ENCODE measurements at places on chromosomes 2 and 18.

- no peak for DNase-seq
These were observed 9.9 kb downstream of the ALPK2 start for GRCh38 chr18:58618822-58619595.

- DNase-seq = no peak
These were observed 873 bp downstream of the MTHFD2 start for GRCh38 chr2:74199275-74199701.

DNA sequence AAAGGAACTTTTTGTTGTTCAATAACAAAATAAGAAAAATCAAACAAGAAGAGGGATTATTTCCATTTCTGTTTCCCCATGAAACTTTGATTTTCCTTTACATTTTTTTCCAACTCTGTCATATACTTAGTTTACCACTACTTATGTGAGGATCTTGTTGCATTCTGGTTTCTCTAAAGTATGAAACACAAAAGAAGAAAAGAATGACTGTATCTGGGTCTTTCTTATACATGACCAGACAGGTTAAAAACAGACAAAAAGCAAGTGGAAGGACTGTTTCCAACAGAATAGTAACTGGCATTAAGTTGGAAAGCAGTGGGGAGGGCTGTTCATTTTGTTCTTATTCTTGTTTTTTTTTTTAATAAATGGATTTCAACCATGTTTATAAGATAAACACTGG is 1207.8 kb upstream of the FAM98A start:
- no peak for DNase-seq

- DNase-seq = no peak
These were observed 80.2 kb upstream of the ITGA4 start for GRCh38 chr2:181376999-181377398.

DNA sequence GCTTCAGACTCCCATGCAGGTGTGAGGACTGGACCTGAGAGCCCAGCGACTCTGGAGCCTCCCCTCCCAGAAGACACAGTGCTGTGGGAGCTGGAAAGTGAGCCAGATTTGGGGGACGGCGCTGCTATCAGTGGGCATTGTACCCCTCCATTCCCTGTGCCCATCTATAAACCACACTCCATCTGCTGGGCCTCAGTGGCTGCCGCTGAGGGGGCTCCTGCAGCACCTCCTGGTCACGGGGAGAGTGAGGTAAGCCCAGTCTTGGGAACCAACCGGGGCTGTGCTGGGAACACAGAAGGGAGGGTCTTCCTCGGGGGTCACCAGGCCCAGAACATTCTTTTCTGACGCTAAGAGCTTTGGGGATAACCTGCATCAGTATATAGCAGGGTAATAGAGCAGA is 9.5 kb downstream of the PSD4 start:
- no peak for DNase-seq

- no peak for DNase-seq
These were observed 26.4 kb downstream of the ASXL2 start for GRCh38 chr2:25851740-25852503.

GRCh38 chr2:33042265-33042664 is 95.5 kb downstream of the LTBP1 start:
- no peak for DNase-seq

- no peak for DNase-seq
These were observed 18.6 kb downstream of the LYPD1 start for GRCh38 chr2:132651115-132652045.

DNA sequence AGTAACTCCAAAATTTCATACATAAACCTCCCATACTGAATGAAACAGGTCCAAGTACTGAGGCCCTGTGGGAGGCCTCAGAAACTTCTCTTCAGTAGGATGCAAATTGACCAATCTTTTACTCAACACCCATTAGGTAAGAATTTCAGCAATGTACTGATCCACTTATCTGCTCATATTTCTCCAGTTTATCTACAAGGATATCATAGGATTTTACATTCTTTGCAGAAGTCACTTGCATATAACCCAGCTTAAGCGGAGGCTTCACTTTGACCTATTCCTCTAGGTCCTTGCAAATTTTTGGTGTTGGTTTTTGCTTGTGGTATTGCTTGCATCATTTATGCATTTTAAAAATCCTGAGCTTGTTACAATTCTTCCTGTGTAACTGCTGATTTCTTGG is 28.8 kb upstream of the SLC3A1 start:
- DNase-seq = no peak

DNA sequence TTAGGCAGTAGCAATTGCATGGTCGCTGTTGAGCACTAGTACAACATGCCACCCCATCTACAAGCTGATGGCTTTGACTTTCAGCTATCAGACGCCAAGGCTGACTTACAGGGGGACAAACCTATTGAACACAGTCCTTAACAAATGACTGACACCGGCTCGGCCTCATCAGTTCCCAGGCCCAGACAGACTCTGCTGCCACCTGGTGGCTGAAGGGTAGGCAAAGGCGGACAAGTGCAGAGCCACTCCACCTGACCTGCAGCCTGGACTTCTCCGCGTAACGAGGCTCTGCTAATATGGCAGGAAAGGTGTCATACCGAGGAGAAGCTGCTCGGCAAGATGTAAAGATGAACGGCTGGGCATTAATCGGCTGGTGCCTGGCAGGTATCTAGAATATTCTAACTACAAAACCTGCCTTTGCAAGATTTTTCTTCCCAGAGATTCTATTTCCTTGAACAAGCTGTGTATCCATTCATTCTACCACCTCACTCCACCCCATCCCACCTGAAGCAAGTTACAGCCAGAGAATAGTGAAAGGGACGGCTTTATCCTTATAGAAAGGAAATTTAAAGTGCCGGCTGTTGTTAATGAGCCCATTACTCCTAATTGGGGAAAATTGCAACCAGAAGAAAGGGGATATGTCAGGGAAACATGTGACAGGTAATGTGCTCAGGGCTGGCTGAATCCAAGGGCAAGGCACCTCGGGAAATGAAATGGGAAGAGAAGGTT is 67.4 kb downstream of the STEAP3 start:
- no peak for DNase-seq

- DNase-seq = no peak
These were observed 129.4 kb upstream of the TPO start for GRCh38 chr2:1283871-1284270.

- no peak for DNase-seq
These were observed 75.1 kb downstream of the ACOXL start for GRCh38 chr2:110807522-110807921.

- no peak for DNase-seq
These were observed 262.1 kb downstream of the PTGR3 start for GRCh38 chr18:74946646-74947375.

DNA sequence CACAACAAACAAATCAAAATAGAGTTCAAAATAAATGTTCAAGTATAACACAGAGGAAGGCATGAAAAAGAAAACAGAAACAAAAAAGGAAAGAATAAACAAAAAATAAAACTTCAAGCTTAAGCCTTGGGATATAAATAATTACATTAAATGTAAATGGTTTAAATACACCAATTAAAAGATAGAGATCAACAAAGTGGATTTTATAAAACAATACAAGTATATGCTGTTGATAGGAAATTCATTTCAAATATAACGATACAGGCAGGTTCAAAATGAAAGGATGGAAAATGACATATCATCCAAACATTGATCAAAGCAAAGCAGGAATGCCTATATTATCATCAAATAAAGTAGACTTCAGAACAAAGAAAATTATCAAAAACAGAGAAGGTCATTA is 16.7 kb downstream of the EXOC6B start:
- no peak for DNase-seq

DNA sequence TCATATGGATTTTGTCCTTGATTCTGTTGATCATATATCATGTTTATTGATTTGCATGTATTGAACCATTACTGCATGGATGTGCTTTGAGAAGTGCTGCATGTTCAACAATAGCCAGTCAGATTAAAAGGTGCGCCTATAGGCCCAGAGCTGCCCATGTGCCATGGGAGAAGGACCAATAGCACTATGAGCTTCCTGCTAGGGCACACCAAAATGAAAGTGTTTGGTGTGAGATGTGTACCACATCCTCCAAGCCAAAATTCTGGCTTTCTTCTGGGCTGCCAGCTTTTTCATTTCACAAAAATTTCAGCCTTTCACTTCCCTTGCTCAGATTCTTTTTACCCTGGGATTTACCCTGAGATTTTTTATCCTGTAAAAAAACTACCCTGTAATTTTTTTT is 34.8 kb upstream of the MMADHC start:
- no peak for DNase-seq

DNA sequence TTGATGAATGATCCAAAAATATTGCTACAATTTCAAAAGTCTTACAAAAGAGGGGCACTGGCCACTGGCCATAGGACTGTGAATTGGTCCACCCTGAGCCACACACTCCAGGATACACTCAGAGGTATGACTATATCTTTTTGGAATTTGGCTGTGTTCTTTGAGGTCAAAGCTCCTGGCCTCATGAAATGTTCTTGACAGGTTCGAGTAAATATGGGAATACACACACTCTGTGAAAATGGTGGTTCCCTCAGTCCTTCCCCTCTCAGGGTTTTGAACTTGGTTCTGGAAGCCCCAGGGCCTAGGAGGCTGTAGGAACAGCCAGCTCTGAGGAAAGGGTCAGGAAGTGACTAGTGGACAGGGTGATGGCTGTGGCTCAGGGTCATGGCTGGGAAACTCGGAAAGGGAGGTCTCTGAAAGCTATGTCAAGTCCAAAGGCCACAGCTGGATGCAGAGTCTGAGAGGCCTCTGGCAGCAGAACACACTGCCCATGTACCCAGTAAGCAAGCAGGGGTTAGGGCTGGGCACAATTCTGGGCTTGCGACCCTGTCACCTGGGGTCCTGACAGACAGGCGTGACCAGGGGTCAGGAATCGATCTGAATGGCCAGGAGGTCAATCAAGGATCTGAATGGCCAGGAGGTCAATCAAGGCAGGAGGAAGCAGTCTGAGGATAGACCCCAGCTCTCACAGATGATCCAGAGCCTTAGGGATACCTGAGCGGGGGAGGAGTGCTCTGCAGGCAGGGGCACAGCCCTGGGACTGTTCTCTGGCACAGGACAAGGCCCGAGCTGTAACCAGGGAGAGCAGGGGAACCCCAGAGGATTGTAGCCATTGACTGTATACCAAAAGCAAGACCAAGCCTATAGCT is 223.4 kb upstream of the SMAD2 start:
- no peak for DNase-seq

DNA sequence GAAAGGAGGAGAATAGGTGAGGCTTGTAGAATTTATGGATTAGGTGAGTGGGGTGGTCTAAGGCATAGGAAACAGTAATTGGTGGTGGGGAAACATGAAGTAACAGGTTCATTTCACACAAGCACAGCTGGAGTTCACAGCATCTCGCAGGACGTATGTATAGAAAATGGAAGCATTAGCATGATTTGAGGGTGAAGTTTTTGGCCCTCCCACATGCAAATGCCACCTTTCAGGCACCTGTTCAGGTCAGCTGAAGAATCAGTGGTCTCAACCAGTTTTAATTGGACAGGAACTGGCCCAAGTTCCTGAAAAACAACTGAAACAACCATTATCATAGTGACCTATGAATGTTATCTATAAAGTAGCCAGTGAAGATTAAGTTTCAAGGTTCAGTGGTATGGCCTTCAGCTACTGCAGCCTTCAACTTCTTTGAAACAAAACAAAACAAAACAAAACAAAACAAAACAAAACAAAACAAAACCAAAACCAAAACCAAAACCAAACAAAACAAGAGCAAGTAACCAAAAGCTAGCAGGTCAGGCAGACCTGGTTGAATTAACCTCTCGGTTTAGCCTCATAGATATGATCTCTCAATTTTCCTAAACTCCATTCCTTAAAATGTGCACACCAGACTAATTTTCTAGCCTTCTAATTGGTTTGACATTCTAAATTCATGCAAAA is 102.1 kb upstream of the SPHKAP start:
- no peak for DNase-seq

DNA sequence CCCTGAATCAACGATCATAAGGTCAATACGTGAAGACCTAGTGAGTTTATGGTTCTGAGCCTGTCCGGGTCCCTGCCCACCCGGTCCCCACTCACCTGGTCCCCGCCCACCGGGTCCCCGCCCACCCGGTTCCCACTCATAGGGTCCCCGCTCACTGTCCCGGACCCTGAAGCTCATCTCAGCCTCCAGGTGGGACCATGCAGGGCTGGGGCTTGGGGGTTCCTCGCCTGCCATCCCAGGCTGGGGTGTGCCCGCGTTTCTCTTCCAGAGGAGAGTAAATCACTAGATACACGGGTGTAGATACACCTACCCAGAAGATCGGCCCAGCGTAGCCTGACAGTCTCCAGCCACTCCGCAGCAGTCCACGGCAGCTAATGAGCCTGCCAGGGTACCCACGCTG is 131.5 kb downstream of the MBP start:
- DNase-seq = no peak

DNA sequence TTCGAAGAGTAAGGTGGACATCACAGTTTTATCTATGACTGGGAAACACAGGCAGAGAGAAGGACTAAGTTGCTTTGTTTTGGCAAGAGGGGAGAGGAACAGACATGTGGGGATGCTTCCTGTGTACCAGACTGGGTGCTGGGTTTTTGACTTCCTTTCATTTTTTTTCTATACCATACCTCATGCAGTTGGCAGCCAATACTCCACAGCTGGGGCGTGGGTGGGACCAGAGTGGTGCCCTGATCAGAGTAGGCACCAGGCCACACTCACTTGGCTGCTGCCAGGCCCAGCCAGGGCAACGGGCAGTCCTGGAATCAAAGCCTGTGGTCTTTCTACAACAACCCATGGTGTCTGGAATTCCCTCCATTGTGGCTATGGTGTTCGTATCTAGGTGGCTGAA is 45.2 kb downstream of the SH3RF3 start:
- no peak for DNase-seq

DNA sequence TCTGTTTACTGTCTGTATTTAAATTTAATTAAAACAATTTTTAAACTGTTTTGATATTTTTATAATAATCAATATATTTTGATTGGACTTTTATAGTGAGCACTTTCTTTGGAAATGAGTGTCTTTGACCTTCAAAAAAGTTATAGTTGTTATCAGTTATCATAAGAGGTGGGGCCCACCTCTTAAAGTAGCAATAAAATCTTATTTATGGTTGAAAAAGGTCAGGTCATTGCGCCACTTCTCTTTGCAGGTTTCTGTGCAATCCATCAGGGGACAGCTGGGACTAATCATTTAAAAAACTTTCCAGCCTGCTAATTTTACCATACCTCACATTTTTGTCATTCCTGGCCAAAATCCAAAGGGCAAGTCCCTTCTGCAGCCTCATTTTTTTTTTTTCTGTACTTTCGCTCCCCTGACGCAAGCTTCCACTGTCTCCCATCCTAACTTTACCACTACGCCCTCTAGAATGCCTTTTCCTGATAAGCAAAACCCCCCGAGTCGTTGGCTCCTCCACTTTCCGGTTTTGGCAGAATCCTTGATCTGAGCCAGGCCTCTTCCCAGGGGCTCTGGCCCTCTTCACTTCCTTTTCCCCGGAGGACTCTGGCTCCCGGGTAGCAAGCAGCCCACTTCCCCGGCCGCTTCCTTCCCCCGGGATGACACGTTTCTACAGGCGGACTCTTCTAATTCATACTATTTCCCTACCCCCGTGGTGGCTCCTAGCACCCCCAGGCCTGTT is 1.1 kb upstream of the SEH1L start:
- DNase-seq = no peak
